Activated CD4-positive, alpha-beta T cell treated with anti-CD3 and anti-CD28 coated beads, Interleukin-2, amount 50 U/mL, for 1 hour (primary cell): ENCODE measurements at places on chromosomes 5 and 9.

DNA sequence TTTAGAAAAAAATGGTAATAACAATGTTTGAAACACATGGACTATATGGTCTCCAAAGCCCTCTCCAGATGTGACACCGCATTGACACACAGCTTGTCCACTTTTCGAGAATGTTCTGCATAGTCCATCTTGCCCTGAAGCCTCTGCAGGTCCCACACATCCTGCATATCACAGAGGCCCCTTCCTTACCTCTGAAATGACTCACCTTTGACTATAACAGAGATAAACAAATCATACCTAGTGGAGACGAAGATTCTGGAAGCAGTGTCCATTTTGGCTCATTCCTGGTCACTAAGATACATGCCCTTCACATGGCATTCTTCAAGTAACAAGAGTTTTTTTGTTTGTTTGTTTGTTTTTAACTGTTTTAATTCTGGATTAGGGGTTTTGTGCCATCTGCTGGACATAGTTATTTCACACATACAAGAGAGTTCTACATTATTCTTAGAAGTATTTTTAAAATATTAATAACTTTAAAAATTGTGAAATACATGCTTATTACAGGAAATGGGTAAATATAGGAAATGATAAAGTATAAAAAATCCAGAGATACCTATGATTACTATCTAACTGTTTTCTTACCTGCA, 5.1 kb downstream of the ARL14EPL start:
- no peak for DNase-seq

GRCh38 chr9:15010581-15010980, 100.4 kb upstream of the FREM1 start:
- DNase-seq, result no peak

DNA sequence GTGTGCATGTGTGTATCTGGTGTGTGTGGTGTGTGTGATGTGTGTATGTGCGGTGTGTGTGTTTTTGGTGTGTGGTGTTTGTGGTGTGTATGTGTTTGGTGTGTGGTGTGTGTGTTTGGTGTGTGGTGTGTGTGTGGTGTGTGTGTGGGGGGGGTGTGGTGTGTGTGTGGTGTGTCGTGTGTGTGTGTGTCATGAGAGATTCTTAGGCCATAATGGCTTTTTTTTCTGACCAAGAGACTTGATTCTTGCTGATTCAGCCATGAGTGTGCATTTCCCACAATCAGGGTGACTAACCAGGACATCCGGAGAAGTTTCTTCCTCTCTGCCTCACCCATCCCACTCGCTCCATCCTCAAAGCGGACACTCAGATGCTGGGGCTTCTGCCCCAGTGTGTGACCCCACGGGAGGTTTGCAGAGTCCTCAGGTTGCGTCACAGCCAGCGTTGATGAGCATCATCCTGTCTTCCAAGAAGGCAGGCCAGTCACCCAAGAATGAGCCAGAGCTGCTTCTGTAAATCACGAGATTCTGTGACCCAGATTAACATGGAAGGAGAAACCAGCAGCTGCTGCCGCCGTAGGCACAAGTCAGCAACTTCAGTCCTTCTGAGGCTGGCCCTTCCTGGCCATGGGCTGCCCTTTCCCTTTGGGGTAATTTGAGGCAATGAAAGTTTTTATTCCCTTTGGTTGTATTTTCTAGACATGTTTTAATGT, 12.5 kb upstream of the CTSL start:
- DNase-seq, result no peak

DNA sequence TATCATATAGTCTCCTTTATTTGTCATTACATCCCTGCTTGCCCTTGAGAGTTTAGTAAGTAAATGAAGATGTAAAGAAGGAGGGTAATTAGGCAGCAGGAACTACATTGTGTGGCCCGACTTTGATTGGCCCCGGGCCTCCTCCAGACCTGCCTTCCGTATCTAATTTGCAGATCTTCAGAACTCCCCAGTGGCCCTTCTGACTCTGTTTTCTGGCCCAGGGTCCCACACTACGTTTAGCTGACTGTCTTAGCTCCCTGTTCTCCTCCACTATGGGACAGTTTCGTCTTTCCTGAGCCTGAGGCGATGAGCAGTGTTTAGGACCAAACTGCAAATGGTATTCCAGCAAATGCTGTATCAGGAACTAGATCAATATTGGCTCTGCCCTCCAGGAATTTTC, 21.6 kb upstream of the CTSL start:
- no peak for DNase-seq

DNA sequence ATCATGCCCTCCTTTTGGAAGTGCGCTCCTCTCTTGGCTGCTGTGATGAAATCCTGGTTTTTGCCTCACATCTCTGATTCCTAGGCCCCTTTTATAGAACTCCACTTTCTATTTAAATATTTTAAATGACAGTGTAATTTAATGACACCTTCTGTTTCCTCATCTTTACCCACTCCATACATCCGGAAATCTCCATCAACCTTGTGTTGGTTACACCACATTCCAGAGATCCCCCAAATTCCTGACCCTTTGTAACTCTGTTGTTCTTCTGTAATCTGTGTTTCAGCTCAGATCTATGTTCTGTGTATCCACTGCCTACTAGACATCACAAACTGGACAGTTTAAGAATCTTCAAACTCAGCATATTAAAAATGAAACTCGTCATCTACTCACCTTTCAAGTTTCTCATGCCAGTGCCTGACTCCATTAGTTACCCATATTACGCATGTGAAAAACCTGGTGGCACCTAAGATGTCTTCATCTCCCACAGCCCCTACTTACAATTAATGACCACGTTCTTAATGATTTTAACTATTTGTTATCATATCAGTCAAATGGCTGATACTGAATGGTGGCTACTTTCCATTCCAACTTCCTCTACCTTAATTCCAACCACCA, 25.1 kb downstream of the PARP8 start:
- no peak for DNase-seq

GRCh38 chr9:136728548-136729123, 14.1 kb downstream of the LCN10 start:
- no peak for DNase-seq
